ENCODE measurements at places on chromosomes 13 and 19.
A peak's percentile ranks its signal among the peaks of the same experiment; 100 is the strongest.

GRCh38 chr13:95296326-95296925 lies 4.8 kb downstream of the ABCC4 start:
- no peak for DNase-seq

- no peak for DNase-seq
Measured at GRCh38 chr13:101623470-101624209, 171.2 kb downstream of the ITGBL1 start.

GRCh38 chr19:16561382-16561781 lies 10.8 kb downstream of the SLC35E1 start:
- no peak for DNase-seq

DNA sequence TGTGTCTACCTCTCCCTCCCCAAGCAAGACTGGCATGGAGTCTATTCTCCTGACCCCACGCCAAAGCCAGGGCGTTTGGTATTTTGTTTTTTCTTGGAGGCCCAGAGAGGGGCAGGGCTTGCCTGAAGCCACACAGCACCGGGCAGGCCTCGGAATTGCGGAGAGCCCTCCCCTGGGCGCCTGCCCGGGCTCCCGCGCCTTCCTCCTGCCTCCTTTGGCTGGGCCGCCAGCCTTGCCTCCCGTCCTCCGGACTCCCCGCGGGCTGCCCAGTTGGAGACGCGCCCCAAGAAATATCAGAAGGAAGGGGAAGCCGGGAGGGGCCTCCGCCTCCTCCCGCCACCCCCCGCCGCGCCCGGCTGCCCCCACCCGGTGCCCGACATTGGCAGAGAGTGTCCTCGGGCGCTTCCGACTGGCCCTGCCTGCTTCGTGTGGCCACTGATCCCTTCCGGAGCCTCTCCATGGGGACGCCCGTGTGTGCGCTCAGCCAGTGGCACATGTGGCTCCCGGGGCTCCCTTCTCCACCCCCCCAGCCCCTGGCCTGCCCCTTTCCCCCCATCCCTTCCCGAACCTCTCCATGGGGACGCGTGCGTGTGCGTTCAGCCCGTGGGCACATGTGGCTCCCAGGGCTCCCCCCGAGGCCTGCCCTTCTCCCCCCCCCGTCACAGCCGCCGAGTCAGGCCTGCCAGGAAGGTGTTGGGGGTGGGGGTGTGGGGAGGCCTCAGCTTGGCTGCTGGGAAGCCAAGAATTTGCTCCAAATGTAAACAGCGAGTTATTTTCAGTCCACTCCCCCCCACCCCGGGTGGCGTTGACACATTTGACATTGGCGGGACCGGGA lies 37.3 kb downstream of the NFIC start:
- no peak for DNase-seq

- peak; percentile 29 for DNase-seq
Measured at GRCh38 chr13:50080203-50080910, 65.1 kb downstream of the KCNRG start.

GRCh38 chr13:86881390-86881789 lies 789.8 kb upstream of the SLITRK5 start:
- no peak for DNase-seq

- DNase-seq = no peak
Measured at GRCh38 chr19:17755977-17756670, 4.8 kb downstream of the FCHO1 start.

DNA sequence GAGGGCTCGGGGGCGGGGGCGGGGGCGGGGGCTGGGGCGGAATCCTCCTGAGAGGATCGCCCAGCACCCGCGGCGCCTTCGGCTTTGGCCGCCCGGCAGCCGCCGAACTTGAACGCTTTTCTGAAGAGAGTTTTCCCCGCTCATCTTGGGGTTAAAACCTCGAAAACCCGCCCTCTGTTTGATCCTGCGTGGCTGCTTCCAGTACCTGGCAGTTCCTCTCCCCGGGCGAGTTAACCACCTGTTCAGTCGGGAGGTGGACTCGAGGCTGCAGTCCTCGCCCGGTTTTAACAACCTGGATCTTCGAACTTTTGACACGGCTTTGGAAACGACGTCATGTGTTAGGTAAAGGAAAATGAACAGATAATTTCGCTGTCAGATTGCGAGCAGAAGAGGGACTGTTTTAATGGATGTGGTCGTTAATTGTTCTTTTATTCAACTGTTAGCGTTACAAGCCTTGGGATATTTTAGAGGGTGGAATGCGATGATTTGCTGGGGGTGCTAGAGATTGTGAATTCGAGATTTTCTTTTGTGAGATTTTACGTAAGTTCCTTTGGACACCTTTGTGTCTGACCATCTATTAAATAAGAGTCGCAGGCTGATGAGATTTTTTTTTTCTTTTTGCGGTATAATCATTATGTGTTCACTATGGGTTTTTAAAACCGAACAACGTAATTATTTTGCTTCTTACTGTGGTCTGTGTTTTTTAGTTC lies 1.0 kb downstream of the FNDC3A start:
- DNase-seq = peak; percentile 48
